ENCODE measurements at places on chromosomes 13 and 19.
A peak's percentile ranks its signal among the peaks of the same experiment; 100 is the strongest.

- DNase-seq: peak; percentile 6
Observed at GRCh38 chr13:35838356-35838755, 292.8 kb downstream of the DCLK1 start.

GRCh38 chr13:76512721-76513145 lies 373.5 kb downstream of the KCTD12 start:
- peak; percentile 81 for DNase-seq

DNA sequence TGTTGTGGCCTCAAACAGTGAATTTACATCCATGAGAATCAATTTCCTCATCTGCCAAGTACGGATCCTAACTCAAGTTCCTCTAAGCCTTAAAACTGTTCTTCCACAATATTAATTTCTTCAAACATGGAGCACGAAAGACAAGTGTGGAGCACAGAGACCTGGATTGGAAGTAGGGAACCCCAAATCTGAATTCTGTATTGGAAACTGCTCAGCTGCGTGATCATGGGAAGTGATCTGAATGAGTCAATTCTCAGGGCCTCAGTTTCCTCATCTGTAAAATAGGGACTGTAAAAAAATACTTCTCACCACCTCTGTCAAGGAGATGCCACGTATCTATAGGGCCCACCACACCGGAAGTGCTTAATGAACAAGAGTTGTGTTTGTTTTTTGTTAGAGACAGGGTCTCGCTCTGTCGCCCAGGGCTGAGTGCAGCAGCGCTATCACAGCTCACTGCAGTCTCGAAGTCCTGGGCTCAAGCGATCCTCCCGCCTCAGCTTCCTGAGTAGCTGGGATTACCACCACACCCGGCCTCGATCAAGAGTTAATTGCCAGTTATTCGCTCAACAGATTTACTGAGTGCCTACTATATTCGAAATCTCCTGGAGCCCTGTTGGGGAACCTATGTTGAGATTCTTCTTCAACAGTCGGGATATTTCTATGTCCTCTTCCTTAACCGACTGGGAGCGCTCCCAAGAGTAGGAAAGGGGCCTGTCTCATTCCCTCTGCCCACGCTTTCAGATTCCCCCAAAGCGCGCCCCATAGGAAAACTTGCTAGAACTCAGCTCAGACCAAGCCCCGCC lies 1.6 kb downstream of the SERTAD3 start:
- DNase-seq: no peak

DNA sequence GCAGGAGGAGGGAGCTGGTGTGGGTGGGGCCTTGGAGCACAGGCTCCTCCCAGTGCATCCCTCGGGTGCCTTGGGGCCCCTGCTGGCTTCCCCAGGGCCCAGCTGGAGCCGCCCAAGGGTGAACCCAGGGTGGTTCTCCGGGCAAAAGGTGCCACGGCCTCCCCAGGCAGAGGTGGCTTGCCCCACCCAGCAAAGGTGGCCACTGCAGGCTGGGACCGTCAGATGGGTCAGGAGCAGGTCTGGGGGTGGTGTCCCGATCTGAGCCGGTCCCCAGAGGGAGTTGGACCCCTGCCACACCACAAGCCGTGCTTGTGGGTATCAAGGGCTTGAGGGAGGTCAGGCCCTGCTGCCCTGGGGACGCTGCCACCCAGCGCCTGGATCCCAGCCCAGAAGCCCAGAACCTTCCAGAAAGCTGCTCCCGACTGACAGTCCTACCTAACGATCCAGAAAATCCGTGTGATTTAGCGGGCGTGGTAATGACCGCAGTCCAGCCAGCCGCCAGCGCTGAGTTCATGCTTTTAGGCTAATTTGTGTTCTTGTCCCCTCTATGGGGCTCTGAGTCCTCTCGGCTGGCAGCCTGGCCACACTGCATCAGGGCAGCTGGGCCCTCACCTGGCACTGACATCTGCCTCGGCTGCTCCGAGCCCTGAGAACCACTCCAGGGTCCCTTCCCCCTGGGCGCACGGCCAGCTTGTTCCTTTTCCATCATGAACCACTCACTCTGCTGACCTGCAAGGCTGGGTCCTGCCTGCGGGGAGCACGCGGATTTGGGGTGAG lies 5.0 kb upstream of the GRIN3B start:
- no peak for DNase-seq

DNA sequence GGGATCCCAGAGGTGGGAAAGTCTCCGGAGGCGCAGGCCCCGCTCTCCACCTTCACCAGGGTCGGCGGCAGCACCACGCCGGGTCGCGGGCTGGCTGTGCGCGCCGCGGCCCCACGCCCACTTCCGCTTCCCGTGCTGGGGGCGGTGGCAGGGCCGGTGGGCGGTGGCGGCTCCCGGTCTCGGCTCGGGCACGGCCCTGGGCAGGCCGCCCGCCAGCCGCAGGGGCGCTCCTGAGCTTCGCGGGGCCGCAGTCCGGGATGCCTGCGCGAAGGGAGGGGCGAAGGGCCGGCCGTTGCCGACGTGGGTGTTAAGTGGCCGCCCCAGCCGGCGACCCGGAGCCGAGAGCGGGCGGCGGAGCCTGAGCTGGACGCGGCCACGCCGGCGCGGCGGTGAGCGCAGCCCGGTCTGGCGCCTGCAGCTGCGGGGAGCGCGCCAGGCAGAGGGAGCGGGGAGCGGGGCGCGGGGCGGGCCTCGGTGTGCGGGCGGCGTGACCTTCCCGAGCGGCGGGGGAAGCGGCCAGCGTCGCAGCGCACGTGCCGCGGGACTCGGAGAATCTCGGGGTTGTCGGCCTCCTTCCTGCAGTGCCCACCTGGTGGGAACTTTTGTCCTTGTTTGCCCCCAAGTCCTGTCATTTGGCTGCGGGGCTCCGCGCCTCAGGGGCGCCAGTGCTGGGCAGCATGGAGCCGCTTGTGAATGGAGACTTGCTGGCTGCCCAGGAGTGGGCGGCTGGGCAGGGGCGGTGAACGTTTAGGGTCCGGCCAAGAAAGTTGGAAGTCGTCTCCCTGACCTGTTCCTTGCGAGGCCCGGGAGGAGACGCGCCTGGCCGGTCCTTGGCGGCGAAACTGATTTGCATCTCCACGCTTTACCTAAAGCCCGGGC lies at the start of gene SLC25A15:
Gene SLC25A15, plus strand, starts transcription at position 337 of the 879 bp plus-strand sequence. CDS start 3,616 bp downstream, outside the sequence.
- peak; percentile 86 for DNase-seq

- no peak for DNase-seq
Observed at GRCh38 chr19:4687396-4687795, 17.3 kb upstream of the MYDGF start.

- DNase-seq: no peak
Observed at GRCh38 chr19:9494096-9494495, 4.3 kb downstream of the ZNF560 start.

GRCh38 chr13:95982144-95982543 lies 71.1 kb downstream of the UGGT2 start:
- DNase-seq: no peak

All from mesenchymal stem cell (in vitro differentiated cells and primary cell).